ENCODE measurements at places on chromosomes 13 and 19.
A peak's percentile ranks its signal among the peaks of the same experiment; 100 is the strongest.

GRCh38 chr19:3369337-3370213 lies 3.2 kb downstream of the NFIC start:
- peak; percentile 78 for DNase-seq

DNA sequence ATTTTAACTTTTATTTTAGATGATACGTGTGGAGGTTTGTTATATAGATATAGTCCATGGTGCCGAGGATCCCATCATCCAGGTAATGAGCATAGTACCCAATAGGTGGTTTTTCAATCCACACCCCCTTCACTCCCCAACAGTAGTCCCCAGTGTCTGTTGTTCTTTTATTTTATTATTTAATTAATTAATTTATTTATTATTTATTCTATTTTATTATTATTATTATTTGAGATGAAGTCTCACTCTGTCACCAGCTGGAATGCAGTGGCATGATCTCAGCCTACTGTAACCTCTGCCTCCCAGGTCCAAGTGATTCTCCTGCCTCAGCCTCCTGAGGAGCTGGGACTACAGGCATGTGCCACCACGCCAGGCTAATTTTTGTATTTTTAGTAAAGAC lies 2086.2 kb downstream of the PCDH9 start:
- no peak for DNase-seq

- DNase-seq: no peak
Observed at GRCh38 chr13:32008518-32009175, 22.9 kb upstream of the FRY start.

- DNase-seq: no peak
Observed at GRCh38 chr19:16206046-16206605, 8.4 kb downstream of the AP1M1 start.

GRCh38 chr19:37251308-37252229 lies 33.6 kb downstream of the ZNF383 start:
- DNase-seq: peak; percentile 95

GRCh38 chr19:53333066-53333462 lies 485 bp upstream of the ZNF845 start:
- DNase-seq: peak; percentile 46

DNA sequence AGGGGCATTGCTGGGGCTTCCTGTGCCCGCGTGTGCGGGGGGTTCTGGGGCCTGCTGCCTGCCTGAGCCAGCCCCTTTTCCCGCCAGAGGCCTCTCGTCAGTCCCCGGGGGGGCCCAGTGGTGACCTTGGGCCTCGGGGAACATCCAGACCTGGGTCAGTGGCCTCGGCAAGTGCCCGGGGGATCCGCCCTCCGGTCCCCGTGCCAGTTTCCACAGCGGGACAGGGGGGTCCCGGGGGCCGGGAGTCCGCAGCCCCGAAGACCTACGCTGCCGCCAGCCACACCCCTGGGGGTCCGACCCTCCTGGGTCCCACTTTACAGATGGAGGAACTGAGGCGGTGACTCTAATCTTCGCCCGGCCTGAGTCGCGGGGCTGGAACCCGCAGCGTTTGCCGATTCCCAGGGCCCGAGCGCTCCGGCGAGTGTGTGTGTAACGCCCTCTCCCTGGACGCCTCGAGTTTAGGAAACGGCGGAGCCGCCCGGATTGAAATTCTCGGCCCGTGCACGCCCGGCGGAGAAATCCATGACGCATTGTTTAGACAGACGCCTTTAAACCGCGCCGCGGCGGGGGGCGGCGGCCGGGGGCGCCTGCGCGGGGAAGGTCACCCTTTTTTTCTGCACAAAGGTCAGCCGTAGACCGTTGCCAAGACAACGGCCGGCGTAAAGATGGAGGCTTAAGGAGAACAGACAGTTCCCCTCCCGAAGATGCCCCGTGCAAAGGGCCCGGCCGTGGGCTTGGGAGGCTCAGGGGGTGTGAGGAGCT lies 39.3 kb downstream of the EFNA2 start:
- peak; percentile 89 for DNase-seq

- DNase-seq: no peak
Observed at GRCh38 chr19:40672573-40673299, 17.7 kb downstream of the NUMBL start.

DNA sequence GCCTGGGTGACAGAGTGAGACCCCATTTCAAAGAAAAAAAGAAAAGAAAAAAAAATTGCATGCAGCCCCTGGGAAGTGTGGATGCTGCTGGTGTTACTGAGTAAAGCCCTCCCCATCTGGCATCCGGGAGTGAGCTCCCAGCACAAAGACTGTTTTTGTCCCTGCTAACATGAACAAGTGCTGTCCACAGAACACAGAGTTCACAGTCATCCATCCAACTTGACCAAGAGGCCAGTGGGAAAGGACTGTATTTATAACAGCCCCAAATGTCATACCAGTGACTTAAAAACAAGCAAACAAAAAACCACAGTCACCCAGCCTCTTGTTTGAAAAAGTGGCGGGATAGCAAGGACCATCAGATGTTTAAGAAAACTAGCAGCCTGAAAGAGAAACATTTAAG lies 10.8 kb downstream of the FBXO17 start:
- no peak for DNase-seq

GRCh38 chr19:42325896-42326771 lies 699 bp downstream of the MEGF8 start:
- peak; percentile 22 for DNase-seq

DNA sequence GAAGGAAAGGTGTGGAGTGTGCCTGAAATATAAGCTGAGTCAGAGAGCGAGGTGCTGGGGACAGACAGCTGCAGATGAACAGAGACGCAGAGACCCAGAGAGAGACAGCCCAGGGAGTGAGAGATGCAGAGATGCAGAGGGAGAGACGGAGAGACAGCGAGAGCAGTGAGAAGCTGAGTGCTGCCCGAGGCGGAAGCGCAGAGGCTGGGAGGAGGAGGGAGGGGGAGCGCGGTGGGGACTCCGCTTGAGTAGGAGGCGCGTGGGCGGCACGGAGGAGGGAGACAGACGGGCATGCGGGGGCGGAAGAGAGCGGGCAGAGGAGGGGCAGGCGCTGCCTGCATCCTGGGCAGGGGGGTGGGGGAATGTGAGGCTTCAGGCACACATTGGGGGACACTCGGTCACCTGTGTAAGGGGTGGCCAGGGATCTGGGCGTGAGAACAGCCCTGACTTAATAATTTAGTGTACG lies 25.7 kb downstream of the SLC8A2 start:
- no peak for DNase-seq

DNA sequence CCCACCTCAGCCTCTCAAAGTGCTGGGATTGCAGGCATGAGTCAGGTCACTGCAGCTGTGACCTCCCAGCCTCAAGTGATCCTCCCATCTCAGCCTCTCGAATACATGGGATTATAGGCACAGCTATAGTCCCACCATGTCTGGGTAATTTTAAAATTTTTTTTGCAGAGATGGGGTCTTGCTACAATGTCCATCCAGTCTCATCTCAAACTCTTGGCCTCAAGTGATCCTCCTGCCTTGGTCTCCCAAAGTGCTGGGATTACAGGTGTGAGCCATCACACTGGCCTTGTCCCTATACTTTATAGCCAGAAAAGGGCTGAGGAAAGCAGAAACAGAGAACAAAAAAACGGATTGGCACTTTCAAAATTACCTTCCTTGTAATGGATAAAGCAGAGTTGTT lies 4.8 kb upstream of the FBXO27 start:
- no peak for DNase-seq

GRCh38 chr19:29172302-29172701 lies 40.6 kb downstream of the UQCRFS1 start:
- no peak for DNase-seq

DNA sequence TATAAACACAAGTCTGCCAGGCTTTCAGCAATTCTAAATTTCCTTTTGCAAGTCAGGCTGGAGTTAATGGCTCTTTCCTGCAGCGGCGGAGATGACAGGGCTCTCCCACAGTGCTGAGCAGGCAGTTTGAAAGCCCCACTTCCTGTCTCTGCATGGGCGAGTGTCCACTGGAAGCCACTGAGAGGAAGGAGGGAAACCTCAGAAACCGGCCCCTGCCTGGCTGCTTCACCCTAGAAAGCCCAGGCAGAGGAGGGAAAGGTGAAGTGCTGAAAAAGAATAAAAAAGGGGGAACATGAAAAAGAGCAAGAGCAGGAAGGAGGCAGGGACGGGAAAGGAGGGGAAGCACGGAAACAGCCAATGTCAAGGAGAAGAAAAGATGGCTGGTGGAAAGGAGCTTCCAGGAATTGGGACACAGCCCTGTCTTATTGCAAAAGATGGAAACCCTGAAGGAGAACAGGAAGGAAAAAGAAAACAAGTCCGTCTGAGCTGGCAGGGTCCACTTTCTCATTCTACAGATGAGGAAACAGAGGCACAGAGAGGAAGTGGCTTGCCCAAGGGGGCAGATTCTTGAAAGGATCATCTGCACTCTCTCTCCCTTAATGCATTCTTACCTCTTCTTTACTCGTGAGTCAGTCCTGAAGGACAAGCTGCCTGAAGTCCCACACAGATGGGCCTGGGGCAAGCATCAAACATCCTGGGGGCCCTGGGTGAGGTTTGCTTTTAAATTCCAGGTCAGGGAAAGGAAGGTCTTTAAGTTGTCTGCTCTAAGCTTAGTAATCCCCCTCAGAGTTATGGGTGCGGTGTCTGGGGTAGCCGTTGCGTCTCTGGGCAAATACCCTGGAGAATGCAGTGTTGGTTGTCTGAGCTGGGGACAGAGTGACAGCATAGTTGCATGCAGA lies 38.8 kb upstream of the ALOX5AP start:
- DNase-seq: no peak

DNA sequence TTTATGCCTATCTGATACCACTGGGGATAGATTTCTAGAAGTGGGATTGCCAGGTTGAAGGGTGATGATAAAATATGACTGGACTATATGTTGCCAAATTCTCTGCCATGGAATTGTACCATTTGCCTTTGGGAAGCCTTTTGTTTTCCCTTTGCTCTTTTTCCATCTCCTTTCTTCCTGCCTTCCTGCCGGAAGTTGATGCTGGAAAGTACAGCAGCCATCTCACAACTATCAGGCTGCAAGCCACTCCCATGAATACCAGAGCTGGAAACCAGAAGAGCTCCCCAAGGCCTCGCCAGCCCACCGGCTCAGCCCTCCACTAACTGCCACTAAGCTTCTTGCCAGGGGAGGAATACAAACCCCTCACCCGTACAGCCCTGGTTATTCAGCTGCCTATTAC lies 29.7 kb downstream of the ZIC5 start:
- DNase-seq: no peak

GRCh38 chr19:5814852-5815246 lies 10.0 kb downstream of the NRTN start:
- no peak for DNase-seq

DNA sequence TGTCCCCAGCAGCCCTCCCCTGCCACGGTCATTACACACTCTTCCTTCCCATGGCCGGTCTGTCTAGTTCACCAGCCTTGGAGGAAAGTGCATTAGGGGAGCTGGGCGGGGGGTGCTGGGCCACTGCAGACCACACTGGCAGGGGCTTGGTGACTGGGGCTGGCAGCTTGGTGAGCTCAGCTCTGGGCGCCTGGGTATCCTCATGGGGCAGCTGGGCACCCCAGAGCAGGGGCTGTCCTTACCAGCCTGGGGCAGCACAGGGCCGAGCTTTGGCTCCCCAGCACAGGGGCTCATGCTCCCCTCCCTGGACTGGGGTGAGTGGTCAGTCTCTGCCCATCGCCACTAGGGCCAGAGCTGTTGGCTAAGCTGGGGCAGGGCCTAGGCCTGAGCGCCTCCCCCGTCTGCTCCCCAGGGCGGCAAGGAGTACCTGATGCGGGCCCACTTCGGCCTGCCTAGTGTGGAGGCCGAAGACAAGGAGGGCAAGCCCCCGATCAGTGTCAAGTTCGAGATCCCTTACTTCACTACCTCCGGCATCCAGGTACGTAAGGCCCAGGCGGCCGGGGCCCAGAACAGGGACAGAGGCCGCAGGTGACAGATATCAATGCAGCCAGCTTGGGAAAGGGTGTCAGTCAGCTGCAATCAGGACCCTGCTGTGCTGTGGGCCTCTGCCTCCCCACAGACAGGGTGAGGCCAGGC lies 35.5 kb downstream of the AP1M1 start:
- DNase-seq: no peak

- peak; percentile 66 for DNase-seq
Observed at GRCh38 chr13:37385956-37386670, 212.5 kb downstream of the POSTN start.

GRCh38 chr13:21420706-21421105 lies 38.4 kb downstream of the ZDHHC20 start:
- DNase-seq: peak; percentile 10

DNA sequence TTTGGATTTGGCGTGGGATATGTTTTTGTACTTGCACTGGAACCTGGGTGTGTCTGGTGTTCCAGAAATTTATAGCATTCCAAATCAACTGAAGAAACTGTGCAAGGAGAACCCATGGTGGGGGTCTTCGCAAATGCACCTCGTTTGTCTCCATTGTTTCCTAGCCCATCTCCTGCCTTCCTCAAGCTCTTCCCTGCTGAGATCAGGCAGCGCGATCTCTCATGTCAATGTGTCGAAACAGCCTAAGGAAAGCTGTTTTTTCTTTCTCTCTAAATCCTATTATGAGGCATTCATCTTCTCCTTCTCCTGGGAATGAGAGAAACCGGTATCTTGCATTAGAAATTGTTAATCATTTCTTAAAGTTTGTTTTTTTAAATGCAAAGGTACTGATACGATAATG lies 131.0 kb downstream of the KLF5 start:
- no peak for DNase-seq

Measured in GM03348 (cell line).